ENCODE measurements at places on chromosomes 7 and 10.

GRCh38 chr10:95297402-95297801, 6.6 kb upstream of the PDLIM1 start:
- DNase-seq: peak; percentile 38

DNA sequence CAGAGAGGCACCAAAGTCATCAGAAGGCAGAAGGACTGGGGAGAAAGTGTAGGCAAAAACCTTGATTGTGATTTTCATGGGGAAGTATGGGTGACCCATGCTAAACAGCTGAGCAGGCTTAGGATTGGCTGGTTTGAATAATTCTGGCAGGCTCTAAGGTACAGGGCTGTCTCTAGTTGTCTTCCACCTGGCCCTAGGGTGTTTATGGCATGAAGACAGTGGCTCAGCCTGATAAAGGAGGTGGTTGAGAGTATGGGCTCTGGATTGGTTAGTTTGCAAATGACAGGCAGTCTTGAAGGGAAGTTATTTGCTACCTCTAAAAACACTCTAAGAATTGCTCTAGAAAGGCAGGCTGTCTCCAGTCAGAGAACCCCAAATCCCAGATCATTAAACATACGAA, 100.3 kb downstream of the STRA8 start:
- no peak for DNase-seq

GRCh38 chr10:75191821-75192568, 18.6 kb upstream of the VDAC2 start:
- DNase-seq: no peak

GRCh38 chr10:87659571-87660483, at the start of gene PAPSS2:
Gene PAPSS2, plus strand, starts transcription at chr10:87659878. Its CDS starts 104 bp downstream, at chr10:87659982.
- peak; percentile 54 for DNase-seq

DNA sequence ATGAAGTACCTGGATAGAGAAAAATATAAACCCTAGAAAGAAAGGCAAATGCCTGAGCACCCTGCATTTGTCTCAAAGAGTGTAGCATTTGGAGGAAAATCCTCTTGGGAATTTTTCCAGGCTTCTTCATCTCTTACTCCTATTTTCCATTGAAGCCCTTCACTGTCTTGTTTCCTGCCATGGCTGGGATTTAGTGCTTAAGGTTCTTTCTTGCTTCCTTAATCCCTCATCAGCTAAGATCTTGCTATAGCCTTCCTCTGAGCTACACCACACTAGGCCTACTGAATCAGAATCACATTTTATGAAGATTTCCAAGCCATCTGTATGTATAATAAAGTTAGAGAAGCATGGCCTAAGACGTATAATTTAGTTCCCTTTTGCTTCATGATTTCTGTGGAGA, 97.5 kb upstream of the PHYHIPL start:
- DNase-seq: no peak

- DNase-seq: no peak
Measured at GRCh38 chr10:49205206-49205605, 17.0 kb upstream of the TMEM273 start.

GRCh38 chr7:1475991-1476390, 16.7 kb upstream of the MICALL2 start:
- no peak for DNase-seq

DNA sequence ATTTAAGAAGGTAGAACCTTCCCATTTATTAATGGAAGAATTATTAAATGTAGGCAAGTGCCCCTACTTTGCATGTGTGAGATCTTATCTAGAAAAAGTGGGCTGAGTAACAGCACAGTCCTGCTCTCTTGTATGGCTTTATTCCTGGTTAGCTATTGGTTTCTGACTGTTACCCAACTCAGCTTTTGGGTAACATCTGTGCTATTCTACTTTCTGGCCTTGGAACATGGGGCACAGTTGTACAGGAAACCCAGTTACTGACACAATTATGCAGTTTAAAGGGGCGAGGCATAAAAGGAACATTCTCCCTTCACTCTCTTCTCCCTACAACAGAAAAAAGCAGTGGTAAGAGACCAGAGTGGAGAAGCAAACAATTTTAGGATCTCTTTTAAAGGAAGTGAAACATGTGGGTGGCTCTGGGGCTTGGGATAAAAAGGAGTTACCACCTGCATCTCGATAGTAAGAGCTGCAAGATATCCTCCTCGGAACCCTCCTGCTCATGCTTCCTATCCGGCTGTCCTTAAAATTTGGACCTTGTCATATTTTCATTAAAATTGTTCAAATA, 16.0 kb downstream of the NUDT5 start:
- DNase-seq: no peak

GRCh38 chr7:921581-922333, 32.7 kb downstream of the ADAP1 start:
- DNase-seq: no peak

DNA sequence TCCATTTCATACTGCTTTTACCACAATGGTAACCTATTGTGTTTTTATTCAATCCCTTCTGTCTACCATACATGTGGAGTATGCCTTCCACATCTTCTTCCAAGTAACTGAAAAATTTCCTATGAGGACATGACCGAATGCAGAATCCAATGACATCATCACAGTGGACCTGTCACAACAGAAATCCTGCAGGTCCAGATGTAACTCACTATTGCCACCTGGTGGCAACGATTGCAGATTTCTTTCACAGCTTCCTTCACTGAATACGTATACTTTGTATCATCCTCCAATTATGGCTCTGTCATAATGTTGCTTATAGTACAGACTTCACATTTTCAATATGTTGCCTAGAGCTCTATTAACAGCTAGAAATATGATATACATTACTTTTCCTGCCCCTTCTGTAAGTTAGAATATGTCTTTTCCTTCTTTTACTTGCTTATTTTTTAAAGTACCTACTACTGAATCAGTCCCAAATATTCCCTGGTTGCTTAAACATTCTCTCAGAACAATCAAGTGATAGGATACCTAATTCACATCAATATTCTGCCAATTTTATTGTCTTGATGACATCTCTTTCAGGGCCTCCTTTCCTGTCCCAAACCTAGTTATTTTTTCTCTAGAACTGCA, 45.4 kb downstream of the SLC13A1 start:
- peak; percentile 29 for DNase-seq

GRCh38 chr10:114401195-114401791, 3.0 kb downstream of the AFAP1L2 start:
- no peak for DNase-seq

DNA sequence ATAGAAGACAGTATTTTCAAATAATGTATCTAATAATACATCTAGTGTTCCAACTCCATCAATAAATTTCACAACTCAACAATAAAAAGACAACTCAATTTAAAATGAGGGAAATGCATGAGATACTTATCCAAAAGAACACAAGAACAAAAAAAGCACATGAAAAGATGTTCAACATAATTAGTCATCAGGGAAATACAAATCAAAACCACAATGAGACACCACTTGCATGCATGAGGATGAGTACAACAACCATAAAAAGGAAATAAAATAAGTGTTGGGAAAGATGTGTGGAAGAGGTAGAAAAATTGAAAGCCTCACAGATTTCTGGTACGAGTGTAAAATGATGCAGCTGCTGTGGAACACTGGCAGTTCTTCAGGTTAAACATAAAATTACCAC, 111.6 kb upstream of the PTPRZ1 start:
- DNase-seq: no peak

- DNase-seq: no peak
Measured at GRCh38 chr10:1229116-1229515, 172.9 kb downstream of the WDR37 start.

GRCh38 chr10:44747593-44748172, 163.5 kb upstream of the TMEM72 start:
- DNase-seq: no peak

- DNase-seq: no peak
Measured at GRCh38 chr7:51307651-51308210, 8.9 kb downstream of the COBL start.

DNA sequence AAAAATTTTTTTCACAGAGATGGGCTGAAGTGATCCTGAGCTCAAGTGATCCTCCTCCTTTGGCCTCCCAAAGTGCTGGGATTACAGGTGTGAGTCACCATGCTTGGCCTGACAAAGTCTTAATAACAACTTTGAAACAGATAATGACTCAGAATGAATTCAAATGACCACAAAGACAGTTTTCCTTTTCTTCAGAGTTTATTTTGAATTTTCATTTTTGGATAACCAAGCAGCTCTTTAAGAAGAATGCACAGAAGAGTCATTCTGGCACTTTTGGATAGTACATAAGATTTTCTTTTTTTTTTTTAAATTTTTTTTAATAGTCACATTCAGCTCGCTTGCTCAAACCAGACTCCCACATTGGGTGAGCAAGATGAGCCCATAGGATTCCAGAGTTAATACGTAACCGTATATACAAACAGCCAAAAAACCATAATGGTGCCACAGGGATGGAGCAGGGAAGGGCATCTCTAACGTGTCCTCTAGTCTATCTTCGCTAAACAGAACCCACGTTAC, 43.0 kb upstream of the NMT2 start:
- no peak for DNase-seq

DNA sequence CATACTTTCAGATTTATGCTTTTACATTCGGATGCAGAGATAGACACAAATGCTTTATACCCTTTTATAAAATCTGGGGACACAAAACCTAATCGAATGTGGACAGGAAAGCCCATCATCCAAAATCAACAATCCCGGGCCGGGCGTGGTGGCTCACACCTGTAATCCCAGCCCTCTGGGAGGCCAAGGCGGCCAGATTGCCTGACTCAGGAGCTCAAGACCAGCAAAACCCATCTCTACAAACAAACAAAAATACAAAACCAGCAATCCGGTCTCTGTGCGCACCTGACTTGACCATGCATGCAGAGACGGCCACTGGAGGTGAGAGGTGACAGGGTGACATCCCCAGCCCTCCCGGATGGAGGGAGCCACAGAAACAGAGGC, 13.5 kb downstream of the COBL start:
- DNase-seq: no peak

- no peak for DNase-seq
Measured at GRCh38 chr7:19674266-19674960, 34.4 kb downstream of the POLR1F start.

DNA sequence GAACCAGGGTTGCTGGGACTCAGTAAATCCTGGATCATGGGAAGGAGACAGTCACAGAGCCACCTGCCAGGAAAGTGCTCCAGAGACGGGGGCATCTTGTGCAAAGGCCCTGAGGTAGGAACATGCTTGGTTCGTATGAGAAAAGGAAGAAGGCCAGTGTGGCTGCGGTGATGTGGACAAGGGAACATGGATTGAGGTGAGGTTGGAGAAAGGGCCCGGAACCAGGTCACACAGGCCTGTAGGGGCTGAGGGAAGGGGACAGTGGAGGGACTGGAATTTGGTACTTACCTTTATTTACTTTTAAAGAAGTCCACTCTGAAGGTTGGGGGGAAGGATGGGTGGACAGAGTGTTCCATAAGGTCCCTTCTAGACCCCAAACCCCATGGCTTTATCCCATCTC, 32.9 kb upstream of the CXCL12 start:
- DNase-seq: no peak

- DNase-seq: no peak
Measured at GRCh38 chr10:45370202-45370955, 3.6 kb upstream of the ALOX5 start.

GRCh38 chr10:24012249-24012803, 196.6 kb upstream of the KIAA1217 start:
- no peak for DNase-seq

- no peak for DNase-seq
Measured at GRCh38 chr10:59578741-59579140, 130.9 kb downstream of the SLC16A9 start.

DNA sequence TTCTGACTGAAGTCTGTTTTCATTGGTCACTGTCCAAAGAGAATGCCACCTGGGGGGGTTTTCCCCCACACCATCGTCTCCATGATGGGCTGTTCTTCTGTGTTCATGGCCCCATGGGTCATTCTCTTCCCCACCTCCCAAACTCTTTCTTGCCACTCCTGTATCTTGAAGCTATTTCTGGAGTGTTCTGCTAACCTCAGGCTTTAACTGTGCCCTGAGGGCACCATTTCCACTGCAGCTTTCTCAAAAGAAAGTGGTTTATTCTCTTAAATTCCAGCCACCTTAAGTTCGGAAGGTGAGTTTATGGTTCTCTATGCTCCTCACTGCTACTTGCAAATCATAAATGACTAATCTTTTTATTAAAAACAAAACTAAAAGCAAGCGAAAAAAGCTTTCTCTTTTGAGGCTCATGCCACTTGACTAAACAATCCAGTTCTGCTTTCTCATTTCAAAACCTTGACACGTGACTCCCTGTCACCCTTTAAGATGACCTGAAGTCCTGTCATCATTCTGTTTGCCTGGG, 7.4 kb upstream of the APBB1IP start:
- peak; percentile 73 for DNase-seq

- no peak for DNase-seq
Measured at GRCh38 chr10:38038932-38039245, 28.4 kb downstream of the ZNF33A start.

DNA sequence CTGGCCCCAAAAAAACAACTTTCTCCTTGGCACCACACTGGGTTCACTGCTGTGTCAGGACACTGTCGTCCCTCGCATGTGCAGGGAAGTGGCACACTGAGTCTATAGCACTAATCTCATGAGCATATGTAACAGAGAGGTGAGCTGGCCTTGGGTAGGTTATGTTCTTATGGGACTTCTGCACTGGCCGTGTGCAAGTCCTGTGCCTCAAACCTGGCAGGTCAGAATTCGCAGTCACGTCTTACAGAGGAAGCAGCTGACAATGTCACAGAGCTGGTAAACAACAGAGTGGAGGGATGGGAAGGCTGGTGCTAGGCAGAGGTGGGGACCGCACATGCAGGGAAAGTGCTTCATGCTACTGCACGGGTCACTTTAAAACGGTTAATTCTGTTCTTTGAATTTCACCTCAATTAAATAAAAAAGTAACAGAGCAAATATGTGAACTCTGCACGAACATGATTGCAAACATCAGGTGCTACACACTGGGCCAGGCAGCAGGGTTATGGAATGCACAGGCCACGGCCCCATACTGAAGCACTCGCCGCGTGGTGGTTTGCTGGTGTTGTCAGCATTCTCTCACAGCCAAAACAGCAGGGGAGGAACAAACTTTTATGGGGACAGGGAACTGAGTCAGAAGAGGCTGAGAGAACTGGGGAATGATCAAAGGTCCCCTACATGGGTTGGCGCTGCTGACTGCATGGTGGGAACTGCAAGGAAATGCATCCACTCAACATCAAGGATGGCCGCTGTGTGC, 54.2 kb downstream of the VOPP1 start:
- DNase-seq: no peak

- no peak for DNase-seq
Measured at GRCh38 chr7:680411-681127, 45.9 kb upstream of the DNAAF5 start.

GRCh38 chr10:117007080-117007479, 2.1 kb upstream of the SHTN1 start:
- no peak for DNase-seq

- no peak for DNase-seq
Measured at GRCh38 chr7:157674027-157674714, 337.4 kb downstream of the DNAJB6 start.

Data from GM13977 (cell line).